ENCODE measurements at places on chromosomes 2 and 18.
A peak's percentile ranks its signal among the peaks of the same experiment; 100 is the strongest.

DNA sequence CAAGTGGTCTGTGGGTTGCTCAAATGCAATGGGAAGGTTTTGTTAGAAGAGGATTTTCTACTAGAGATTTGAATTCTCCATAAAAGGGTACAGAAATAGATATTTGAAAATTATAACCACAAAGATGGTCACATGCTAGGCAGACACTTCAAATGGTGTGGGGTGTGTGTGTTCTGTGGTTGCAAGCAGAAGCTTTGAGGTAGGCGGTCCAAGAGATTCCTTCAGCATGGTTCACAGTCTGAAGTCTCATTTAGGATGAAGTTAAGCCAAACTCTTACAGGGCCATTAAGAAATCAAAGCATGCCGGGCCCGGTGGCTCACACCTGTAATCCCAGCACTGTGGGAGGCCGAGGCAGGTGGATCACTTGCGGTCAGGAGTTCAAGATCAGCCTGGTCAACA, 38.3 kb upstream of the RMDN2 start:
- DNase-seq: peak; percentile 74

DNA sequence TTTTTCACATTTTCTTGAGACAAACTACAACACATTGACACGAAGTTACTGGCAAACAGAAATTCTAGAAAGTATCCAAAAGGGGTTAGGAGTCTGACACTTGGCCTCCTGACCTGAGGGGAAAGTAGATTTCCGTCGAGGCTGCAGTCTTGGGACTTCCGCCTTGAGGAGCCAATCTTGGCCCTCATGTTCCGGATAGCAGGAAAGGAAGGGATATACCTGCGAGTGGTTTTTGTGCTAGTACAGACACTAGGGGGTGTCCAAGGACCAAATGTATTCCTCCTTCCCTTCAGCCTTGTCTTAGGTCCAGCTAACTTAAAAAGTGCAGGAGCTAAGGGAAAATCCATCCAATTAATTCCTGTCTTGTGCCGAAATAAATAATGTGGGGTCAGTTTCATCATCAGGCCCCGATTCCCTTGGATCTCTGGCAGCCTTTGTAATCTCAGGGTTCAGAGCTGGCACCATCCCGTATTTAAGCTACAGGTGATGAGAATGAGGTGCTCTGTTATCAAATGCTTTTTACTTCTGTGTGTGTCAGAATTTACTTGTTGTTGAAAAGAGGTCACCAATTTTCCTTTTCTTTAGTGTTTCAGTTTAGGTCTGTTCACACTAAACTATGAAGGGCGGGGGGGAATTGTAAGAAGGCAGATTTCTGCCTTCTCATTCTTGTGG, 330.2 kb upstream of the FANCL start:
- peak; percentile 66 for DNase-seq

DNA sequence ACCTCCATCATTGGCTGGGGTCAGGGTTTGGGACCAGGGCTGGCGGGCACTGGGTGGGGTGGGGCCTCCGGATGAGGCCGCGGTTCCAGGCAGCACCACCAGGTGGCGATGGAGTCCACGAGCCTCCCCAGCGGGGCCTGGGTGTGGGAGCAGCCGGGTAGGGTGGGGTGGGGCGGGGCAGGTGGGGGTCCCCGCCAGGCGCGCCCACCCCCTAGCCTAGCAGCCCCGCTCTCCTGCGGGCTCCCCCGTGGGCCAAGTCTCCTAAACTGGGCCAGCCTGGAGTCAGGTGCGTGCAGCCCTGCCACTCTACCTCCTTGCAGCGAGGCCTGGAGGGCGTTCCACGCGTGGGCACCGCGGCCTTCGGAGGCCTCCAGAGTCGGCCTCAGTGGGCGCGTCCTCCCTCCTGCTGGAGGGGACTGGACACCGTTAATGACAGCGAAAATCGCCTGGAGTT, 187.5 kb downstream of the TWIST2 start:
- peak; percentile 41 for DNase-seq

GRCh38 chr2:159195697-159196096, 90.8 kb downstream of the WDSUB1 start:
- no peak for DNase-seq

- peak; percentile 22 for DNase-seq
Observed at GRCh38 chr2:163659224-163659623, 76.6 kb downstream of the FIGN start.

- no peak for DNase-seq
Observed at GRCh38 chr2:171583566-171583965, 61.3 kb downstream of the CYBRD1 start.

Data from EH (cell line).